ENCODE measurements at places on chromosomes 13 and 19.

DNA sequence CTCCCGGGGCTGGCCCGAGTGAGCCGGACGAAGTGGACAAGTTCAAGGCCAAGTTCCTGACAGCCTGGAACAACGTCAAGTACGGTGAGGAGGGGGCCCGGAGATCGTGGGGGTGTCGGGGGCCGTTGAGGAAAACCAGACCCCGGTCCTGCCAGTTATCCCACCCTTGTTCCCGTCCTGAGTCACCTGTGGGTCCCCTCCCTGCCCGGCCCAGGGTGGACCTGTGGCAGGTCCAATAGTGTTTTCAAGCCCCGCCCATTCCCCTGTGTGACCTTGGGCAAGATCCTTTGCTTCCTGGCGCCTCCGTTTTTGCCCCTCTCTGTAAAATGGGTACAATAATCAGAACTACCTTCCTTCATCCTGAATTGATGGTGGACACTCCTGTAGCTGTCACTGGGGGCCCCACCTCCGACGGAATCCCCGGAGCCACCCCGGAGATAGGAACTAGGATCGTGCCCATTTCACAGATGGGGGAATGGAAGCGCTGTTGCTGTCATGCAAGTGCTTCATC is 593 bp downstream of the ATG4D start:
- no peak for DNase-seq

DNA sequence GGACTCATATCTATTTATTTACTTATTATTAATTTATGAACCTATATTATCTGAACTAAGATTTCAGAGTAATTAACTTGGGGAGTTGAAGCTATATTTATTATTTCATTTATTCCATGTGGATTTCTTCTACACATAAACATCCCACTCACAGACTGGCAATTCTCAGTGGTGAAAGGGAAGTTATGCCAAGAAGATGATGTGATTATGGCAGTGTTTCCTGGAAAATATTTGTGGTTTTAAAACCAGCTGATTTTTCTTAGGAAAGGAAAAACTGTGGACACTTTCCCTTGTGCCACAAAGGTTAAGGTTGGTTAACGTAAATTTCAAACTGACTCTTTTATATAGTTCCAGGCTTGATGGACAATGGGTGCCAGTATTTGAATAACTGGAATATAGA is 513.1 kb downstream of the SLITRK6 start:
- DNase-seq = no peak

- DNase-seq = peak; percentile 30
Observed at GRCh38 chr13:75432811-75433244, 49.1 kb downstream of the TBC1D4 start.

DNA sequence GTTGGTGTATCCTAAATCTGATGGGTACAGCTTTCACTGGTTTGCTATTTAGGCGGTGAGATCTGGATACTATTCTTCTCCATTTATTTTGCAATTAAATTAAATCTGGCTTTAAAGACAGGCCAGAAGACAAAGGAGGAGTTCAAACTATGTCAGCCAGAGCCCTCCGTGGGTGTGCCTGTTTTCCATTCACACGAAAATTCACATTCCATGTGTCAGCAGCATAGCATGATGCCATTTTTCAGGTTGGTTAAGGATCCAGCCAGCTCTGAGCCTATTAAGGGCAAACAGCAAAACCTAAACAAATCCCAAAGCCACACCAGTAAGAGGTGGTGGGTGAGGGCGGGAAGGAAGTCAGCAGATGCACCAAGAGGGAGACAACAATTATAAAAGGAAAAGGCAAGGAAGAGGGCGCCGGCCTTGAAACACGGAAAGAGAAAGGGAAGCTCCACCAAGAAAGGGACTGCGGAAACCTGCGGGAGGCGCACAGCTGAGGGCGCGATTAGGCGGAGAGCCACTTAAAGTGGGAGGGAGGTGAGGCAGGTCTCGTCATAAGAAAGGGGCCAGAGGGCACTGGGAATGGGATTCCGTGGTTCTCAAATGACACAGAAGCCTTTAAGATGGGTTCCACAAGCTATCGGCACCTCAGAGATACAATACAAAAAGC is 43.0 kb downstream of the CARS2 start:
- no peak for DNase-seq

GRCh38 chr13:96780105-96780504 is 214.2 kb downstream of the OXGR1 start:
- no peak for DNase-seq

DNA sequence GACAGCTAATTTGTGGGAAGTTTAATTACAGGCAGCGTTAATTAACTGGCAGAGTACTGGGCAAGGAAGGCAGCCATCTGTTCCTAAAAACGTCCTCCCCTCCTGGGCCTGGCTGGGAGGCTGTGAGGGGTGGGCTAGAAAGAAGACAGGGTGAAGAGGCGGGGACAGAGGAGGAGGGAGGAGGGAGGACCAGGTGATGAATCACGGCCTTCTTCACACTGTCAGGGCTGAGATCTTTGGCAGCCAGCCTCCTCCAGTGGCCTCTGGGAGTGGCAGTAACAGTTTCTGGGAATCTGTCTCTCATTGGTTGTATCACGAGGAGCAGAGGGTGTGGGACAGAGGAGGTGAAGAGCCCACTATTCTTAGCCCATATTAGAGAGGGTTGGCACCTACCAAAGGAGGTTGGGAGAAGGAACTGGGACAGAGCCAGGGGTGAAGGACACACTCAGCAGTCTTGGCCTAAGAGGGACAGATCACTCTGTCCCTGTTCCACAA is 9.6 kb upstream of the ZNRF4 start:
- DNase-seq = no peak

DNA sequence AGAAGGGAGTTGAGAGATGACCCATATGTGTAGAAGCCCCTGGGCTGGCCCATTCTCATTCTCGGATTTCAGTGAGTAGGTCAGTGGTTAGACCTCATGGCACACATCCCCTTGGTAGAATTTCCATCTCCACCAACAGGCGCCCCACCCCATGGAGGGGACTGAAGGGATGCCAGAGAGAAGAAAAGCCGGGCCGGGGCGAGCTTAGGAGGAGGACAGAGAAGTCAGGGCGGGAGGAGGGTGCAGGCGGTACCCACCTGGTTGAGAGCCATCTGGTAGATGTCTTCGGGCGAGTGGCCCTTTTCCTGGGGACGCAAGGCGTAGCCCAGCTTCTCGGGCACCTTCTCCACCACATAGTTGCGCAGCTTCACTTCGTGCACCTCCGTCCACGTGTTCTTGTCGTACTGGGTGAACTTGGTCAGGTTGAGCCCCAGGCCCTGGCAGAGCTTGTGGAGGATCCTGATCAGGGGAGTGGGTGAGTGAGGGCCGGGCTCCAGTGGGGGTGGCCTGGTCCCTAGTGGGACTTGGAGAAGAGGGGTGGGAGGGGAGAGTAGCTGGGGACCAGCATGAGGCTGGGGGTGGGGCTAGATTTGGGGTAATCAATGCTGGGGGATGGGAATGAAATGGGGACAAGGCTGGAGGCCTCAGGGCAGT is 2.5 kb downstream of the IL4I1 start:
- no peak for DNase-seq

DNA sequence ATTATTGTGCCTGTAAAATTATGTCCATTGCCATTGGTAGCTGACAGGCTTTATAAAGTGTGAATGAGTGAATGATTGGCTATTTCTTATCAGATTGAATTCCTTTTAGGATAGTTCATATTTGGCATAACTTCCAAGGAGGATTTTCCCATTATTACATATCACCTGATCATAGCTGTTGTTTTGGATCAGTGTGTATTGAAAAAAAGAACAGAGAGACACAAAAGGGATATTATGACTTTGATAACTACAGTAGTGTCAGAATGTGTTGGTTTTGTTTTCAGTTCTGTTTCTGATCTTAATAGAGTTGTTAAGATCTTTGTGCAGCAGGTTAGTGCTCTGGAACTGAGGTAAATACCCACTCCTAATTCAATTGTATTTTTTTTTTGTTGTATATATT is 103.8 kb downstream of the LRCH1 start:
- DNase-seq = no peak

- DNase-seq = no peak
Observed at GRCh38 chr19:41541990-41542584, 33.9 kb upstream of the CEACAM21 start.

DNA sequence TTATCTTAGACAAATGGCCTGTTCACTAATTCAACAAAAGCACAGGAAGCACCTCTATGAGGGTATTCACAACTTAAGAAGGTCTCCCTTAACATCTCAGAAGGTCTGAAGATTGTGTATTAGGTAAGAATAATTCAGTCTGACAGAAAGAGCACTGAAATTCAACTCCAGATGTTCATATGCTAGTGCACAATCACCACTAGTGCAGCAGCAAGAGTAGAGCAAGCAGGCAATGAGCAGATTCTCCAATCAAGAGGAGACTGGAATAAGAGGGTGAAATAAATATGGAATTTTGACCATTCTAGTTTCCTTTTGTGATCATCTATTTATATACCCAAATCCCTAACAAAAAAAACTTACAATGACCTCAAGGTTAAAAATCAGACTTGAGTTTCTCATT is 52.0 kb downstream of the MPHOSPH8 start:
- no peak for DNase-seq

DNA sequence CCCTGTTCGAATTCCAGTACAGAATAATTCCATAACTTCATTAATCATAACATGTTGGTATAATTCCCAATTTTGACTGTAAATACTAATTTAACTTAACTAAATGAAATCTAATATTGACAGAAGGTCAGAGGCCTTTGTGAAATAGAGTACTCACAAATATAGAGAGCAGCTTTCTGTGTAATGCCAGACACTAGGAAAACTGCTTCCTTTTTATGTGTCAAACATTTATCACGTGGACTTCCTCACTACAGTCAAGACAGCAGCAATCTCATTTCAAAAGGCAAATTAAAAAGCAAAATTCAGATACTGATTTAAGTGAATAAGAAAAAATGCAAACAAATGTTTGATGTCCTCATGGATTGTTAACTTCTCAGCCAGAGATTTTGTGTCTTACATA is 13.1 kb downstream of the ITM2B start:
- DNase-seq = no peak

DNA sequence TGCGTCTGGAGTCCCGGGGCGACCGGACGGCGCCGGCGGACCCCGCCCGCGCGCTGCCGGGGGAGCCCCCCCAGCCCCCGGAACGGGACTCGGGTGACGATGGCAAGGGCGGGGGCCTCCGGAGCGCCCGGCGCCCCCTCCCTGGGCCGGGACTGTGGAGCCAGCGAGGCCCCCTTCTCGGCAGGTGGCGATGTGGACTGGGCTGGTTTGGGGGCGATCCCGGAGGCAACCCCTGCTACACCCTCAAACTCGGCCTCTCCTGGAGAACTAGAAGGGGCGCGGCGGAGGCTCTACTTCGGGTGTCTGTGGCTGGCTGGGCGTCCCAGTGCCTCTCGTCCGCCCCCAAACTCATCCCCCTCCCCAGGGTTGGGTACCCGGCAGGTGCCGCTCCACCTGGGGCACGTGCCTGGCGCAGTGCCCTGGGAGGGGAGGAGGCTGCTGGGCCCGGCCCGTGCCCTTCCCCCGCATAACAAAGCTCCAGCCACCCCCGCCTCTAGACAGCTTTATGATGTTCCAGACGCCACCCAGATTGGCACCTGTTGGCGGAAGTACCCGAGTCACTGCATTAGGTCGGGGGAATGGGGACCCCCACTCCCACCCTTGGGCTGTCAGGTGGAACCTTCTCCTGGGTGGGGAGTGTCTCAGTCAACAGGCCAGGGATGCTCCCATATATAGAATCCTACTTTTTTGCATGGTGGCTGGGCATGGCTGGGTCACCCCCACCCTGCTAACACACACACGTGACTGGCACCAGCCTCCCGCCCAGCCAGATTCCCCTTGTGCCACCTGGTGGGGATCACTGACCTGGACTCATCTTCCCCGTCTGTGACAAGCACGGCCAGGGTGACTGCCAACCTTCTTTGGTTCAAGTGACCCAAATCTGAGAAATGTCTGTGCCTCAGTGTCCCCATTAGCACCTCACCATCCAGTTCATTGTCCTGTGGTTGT is 722 bp downstream of the PKN1 start:
- DNase-seq = peak; percentile 27

- no peak for DNase-seq
Observed at GRCh38 chr19:5193192-5193591, 147.4 kb downstream of the PTPRS start.

- no peak for DNase-seq
Observed at GRCh38 chr19:6319376-6319775, 14.0 kb downstream of the ACER1 start.

DNA sequence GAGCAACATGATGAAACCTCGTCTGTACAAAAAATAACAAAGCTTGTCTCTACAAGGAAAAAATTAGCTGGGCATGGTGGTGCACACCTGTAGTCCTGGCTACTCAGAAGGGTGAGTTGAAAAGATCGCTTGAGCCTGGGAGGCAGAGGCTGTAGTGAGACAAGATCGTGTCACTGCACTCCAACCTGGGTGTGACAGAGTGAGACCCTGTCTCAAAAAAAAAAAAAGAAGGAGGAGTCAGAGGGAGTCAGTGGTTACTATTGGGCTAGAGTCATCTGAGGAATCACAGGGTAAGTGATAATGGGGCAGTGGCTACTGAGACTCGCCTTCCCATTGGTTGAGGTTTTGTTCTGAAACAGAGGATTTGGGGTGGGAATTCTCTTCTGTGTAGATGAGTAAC is 1.9 kb upstream of the GPI start:
- no peak for DNase-seq
